ENCODE measurements at places on chromosomes 7 and 10.
A peak's percentile ranks its signal among the peaks of the same experiment; 100 is the strongest.

DNA sequence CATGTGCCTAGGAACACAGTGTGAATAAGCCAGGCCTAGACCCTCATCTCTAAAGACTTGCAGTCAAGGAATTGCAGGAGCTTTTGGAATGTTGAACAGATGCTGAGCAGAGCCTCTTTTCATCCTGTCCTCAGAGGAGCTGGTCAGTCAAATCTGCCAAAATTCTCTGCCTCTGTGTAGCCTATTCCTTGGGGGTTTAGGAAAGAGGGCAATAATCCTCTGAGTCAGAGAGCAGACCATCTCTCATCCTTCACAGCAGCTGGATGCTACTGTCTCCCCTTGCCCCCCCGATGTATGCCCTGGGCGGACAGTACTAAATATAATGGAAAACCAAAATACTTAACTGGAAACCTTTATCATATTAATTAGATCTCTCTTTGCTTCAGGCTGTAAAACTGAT is 52.6 kb downstream of the BICC1 start:
- no peak for DNase-seq

DNA sequence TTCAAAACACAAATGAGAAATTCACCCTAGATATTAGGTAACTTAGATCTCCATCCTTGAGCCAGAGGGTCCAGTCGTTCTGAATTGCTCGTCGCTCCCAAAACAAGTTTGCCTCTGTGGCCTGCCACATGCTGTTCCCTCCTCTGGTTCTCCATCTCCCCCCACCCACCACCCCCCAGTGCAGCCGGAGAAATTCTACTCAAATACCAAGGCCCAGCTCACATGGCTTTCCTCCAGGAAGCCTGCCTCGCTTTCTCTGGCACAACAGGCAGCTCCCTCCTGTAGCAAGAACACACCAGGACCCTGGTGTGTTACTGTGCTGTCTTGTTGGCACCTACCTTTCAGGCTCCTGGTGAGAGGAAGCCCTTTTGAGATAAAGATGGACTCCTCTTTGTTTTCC is 52.7 kb upstream of the C10orf90 start:
- no peak for DNase-seq

DNA sequence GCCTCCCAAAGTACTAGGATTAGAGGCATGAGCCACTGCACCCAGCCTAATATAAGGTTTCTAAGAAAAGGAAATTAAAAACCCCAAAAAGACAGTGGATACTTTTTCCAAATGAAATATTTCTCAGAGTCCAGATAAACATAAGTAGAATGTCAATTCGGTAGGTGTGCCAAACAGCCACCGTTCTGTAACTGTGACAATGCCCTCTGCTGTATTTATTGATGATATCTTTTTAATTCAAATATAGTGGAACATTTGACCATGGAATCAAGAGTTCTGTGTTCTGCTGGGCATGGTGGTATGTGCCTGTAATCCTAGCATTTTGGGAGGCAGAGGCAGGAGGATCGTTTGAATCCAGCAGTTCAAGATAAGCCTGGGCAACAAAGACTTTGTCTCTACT is 28.8 kb upstream of the ZRANB1 start:
- DNase-seq = no peak

DNA sequence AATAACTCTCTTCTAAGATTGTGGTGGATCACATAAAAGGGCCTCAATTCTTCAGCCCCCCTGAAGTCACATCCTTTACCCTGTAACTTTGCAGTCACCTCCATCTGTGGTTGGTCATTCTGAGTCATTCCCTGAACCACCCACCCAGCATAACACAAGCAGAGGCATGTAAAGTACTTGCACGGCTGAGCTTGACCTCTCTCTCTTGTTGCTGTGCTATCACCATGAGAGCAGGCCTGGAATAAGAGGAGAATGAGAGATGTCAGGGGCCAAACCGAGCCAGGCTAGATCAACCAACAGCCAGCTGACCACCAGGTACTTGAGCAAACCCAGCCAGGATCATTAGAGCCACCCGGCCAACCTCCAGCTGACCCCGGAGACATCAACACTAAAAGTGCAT is 13.5 kb upstream of the STK17A start:
- no peak for DNase-seq

GRCh38 chr7:123372368-123372767 is 162.0 kb downstream of the IQUB start:
- DNase-seq = no peak

DNA sequence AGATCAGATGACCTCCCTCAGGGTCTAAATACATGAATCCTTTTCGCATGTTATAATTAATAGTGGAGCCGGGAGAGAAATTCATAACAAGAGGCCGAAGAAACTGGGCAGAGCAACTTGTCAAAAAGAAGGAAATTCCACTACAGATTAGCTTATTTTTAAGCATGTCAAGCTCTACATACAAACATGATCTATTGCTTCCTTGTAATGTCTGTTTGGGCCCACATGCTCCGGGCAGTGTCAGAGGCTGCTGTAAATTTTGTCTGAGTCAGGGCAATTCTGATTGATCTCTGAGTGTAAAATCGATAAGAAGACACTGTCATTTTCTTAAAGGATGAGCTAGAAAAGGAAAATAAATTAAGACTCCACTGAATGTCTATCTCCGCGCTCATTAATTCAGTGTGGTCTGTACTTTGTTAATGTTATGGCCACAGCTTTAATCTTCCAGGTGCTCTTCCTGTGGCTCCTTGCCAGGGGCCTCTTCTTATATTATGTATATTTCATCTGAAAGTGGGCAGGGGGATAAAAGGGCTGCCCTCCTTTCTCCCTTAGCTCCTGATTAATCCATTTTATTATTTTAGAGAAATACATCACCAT is 194.1 kb upstream of the SP8 start:
- no peak for DNase-seq

- no peak for DNase-seq
These were observed 32.1 kb upstream of the GNA12 start for GRCh38 chr7:2876031-2876731.

DNA sequence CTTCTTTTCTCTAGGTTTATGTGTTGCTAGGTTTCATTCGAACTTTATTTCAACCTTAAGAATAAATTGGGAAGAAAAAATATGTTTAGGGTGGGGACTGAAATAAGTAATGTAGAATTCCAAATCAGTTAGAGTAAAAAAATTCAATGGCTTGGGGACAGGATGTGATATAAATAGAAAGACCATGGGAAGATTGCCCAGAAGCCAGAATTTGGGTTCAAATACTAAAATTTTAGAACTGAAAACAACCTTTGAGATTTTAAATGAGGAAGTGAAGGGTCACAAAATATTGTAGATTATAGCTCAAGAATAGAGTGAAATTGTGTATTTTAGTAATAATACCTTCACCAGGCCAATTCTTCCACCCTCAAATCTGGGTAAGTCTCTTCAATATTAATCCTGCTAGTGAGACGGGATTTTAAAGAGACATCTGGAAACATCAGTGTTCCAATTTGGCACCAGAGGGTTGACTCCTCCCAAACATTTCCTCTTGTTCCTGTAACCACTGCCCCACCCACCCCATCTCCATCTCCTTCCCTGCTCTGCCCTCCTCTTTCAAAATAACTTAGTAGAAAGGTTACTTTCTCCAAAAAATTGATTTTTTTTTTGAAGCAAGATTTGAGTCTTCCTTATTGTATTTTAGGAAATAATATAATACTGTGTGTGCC is 51.3 kb upstream of the FAM3C start:
- no peak for DNase-seq

GRCh38 chr10:107727767-107728317 is 563.3 kb upstream of the SORCS1 start:
- DNase-seq = no peak

DNA sequence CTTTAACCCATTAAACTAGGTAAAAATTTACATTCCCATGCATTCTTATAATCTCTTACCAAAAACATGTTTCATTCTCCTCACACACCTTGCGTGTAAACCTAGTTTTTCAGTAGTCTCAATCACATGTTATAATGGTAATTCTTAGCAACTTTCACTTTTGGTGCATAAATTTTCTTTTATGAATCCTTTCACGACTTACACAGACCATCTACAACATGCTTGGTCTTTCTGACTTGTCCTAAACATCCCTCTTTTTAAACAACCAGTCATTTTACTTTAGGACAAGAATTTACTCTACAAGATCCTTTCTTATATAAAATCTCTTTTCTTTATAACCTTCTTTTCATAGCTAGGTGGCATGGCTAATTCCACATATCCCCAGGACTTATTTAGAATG is 25.8 kb downstream of the FBXL13 start:
- no peak for DNase-seq

GRCh38 chr10:68332259-68333057 is at the start of gene PBLD:
TSS of gene PBLD (minus strand) at chr10:68332928. CDS start at chr10:68306844, 26,084 bp downstream.
- DNase-seq = peak; percentile 32

GRCh38 chr7:79610748-79611304 is 157.4 kb upstream of the MAGI2 start:
- no peak for DNase-seq

GRCh38 chr10:109115179-109115578 is 808.1 kb downstream of the XPNPEP1 start:
- no peak for DNase-seq

DNA sequence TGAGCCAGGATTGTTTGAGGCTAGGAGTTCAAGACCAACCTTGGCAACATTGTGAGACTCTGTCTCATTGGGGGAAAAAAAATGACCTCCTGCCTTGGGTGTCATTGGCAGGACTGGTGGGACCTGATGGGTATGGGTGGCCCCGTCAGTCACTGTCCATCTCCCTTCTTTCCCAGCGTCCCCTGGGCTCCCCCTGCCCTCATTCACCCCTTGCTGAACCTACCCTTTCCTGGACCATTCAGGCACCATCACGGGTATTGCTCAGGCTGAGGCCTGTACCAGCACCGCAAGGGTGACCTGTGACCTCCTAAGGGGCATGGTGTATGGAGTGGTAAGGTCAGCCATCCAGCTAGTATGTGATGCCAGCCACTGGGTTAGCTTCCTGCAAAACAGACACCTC is 19.4 kb downstream of the ASL start:
- DNase-seq = no peak

GRCh38 chr7:102214477-102215072 is 72.1 kb upstream of the SH2B2 start:
- DNase-seq = no peak

- no peak for DNase-seq
These were observed 67.6 kb downstream of the DOCK1 start for GRCh38 chr10:126972635-126973414.

- DNase-seq = no peak
These were observed 176.6 kb upstream of the PRKCQ start for GRCh38 chr10:6756716-6757115.

GRCh38 chr10:113310347-113310746 is 242.5 kb upstream of the HABP2 start:
- DNase-seq = no peak

DNA sequence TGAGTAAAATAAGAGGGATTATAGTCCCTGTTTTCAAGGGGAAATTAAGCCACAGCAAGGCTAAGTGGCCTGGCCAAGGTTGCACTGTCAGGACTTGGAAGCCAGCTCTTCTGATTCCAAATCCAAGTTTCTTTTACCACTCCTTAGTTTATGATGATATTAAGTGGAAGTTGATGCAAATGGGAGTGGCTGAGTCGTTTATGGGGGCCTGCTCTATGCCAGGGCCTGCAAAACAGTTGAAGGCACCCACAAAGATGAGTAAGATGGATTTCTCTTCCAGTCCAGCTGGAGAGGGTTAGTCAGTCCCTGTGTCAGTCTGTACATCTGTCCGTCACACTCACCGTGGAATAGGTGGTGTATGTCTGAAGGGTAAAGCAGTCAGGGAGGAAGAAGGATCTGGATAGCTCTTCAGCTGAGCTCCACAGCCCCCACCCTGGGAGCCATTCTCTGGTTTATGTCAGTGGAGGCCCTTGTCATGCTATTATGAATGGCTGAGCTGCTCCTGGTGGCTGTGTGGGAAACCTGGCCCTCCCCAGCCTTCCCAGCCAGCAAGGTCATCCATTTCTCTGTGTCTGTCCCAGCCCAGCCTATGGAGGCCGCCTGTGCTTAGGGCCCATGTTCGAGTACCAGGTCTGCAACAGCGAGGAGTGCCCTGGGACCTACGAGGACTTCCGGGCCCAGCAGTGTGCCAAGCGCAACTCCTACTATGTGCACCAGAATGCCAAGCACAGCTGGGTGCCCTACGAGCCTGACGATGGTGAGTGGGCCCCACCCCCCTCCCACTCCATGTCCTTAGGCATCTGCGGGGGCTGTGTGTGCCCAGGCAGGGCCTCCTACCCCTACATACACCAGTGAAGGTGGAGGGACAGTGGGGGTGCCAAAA is 44.5 kb downstream of the TBATA start:
- DNase-seq = no peak

DNA sequence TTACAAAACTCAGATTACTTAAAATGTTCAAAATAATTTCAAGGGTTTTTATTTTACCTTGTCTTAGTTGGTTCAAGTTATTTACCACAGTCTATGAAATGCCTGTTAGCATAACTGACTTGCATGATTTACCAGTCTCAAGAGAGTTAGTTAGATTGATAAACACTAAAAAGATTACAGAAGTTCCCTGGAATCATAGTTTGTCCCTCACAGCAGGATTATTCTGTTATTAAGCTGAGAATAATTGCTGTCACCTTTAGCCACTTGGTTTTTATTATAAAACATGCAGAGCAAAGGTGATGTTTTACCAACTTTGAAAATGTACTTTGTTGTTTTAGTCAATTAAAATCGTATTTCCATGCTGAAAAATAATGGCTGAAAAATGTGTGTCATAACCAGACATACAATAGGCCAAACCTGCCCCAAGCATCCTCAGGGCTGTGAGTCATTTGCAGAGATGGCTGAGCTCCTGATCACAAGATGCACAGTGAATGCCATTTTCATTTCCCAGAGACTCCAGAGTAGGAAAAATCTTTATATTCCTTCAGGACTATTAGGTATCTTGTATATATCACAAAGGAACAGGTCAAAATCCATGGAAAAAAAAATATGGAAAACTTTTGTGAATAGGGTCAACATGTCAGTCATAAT is 87.8 kb upstream of the DKK1 start:
- DNase-seq = no peak

GRCh38 chr7:285731-286130 is 4.2 kb upstream of the FOXL3 start:
- no peak for DNase-seq

DNA sequence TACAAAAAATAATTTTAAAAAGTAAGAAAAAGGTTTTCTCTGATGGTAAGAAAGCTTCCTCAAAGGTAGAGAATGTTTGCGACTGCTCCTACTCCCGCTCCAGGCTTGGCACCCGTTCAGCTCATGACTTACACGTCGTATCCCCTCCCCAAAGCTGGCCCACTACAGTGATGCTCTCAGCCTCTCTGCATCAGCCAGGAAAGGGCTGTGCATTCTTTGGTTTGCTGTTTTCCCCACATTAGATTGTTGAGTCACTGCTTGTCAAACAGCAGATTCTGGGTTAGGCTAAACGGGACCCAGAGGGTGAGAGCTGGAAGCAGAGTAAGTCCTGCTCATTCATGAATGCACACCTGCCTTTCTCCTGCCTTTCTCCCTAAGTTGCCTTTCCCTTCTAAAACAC is 54.7 kb upstream of the NMT2 start:
- no peak for DNase-seq

DNA sequence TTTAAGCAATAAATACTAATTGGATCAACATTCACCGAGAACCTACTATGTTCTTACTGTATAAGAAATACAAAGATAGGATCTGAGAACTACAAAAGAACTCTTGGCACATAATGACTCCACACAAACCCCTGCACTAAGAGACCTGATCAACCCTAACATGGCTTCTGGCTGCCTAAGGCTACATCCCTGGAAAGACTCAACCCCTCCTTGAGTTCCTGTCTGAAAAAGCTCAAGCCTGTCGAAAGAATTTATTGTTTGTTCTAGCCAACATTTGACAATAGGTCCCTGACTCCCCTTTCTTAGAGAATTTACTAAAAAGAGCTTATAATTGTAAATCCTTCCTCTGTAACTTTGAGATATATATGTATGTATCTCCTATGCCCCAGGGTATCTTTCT is 125.3 kb upstream of the SGCE start:
- no peak for DNase-seq
